NCI-H1417 (cell line): ENCODE measurements at places on chromosomes 2 and 18.
A peak's percentile ranks its signal among the peaks of the same experiment; 100 is the strongest.

DNA sequence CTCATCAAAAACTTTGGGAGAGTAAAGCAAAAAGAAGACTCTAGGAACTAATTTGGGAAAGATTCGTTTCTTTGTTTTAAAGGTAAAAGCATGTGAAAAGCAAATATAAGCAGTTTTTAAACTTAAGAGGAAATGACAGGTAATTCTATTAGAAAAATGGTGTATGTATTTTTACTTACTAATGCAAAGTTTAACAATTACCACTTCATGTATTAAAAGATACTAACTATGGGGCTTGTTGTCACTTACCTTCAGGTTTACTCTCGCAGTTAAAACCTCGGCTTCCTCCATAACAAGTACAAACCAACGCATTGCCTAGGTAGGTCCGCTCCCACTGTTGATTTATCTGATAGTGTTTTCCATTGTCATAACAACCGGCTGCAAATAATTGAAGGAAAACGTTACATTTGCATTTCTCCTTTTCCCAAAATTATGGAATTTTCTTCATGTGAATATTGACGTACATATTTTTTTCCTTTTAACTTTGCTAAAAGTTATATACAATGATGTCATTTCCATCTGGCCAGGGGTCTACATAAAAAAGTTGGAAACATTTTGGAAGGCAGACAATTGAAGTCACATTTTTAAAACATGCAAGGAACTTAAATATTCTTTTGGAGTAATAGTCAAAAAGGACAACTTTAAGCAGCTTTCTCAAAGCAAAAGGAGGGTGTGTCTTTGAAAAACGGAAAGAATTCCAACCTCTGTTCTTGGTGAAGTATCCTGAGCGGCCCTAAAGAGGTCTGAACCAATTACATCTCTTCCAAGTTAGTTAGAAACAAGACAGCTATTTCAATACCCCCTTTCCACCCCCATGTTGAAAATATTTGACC, 1.2 kb downstream of the FN1 start:
- DNase-seq, result no peak

DNA sequence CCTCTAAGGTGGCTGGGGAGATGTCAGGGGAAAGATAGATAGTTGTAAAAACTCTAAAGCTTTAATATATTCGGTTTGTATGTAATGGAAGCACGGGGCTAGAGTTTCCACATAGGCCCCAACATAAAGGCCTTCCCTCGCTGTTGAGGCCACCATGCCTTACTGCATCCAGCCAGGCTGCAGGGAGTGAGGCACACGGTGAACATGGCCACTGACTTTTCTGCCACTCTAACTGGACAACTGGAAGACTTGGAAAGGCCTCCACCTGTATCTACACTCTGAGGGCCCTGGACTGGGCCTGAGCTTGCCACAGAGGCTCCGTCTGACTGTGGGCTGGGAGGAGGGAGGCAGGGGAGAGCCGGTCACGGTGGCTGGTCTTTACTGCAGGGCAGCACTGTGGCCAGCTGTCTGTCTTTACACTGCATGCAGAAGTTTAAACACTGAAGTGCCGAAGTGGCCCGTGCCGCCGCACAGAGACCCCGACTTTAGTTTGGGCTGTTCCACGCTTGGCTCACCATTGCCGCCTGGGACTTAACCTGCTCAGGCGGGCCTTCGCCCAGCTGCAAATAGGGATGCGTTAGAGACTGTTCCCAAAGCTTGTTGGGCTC, 66.7 kb downstream of the EMILIN2 start:
- no peak for DNase-seq

GRCh38 chr18:48446582-48447225, 37.5 kb upstream of the ZBTB7C start:
- peak; percentile 79 for DNase-seq

DNA sequence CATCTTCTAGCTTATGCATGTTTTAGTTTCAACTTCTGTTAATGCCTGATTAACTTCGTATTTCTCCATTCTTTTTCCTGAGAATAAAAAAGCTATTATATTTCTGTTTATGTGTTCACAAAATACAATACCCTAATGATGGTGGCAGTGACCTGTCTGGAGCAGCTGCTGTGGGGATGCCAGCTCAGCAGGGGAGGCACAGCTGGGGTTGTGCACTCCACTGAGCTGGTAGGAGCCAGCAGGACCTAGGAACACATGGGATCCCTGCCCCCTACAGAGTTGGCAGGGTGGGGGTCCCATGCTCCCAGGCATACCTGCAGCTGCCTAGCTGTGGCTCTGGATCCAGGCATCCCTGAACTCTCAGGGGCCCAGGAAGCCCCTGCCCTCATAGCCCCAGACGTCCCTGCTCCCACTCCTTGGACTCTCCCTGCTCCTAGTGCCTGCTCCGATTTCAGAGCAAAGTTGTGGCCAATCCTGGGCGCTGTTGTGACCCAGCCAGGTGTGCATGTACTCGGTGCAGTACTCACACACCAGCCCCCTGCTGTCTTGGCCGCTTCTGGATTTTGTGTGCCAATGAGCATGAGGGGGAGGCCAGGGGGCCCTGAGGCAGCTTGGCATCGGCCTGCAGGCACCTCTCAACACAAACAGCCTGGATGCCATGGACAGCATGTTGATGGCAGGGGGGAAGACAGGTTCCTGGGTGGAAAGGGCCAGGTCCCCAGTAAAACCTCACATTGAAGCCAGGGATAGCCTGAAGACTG, 546.0 kb downstream of the ZNF804A start:
- no peak for DNase-seq

GRCh38 chr2:120710256-120710655, 25.4 kb upstream of the GLI2 start:
- DNase-seq, result no peak

- no peak for DNase-seq
Observed at GRCh38 chr2:29225814-29226213, 110.6 kb downstream of the CLIP4 start.

DNA sequence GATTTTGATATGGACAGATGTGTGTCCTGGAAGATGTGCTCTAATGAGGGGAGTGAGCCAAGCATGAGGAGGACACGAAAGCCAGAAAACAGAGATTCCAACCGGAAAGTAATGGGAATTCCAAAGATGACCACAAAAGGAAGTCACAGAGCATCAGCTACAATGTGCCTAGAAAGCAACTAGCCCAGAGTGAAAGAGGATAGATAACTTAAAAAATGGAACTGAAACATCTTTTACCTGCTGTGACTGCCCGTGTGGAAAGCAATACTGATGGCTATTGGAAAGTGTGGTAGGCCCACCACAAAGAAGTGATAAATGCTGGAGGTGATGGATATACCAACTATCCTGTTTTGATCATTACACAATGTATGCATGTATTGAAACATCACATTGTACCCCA, 21.6 kb downstream of the DNMT3A start:
- no peak for DNase-seq

DNA sequence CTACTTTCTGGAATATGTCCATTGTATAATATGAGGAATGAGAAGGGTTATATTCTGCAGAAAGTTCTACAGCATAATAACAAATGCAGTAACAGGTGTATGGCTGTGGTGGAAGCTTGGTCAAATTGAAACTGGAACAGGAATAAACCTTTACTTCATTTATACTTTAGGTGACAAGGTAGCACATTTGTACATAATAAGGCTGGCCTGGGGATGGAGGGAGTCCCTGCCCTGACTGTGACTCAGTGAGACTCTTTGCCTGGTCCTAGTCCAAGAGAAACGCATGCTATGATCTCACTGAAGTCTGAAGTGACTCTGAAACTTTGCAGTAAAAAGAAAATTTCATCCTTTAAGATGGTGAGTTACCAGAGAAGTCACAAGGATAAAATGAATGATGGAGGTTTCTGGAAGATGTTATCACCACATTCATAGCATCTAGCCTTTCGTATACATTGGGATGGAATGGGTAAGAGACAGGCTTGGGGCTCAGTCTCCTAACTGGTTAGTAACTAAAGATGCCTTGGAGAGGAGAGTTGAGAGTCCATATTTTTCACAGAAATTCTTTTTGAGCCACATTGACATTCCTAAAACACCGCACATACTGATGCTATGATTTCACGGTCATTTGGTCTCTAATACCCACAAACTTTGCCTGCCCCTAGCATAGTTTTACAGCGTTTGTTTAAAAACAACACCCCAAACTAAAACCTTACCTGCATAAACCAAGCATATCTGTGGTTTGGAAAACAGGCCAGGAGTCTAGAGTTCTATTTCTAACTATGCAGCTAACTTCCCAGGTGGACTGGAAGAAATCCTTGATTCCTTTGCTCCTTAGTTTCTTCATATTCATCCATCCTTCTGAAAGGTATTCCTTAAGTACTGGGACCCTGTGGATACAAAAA, 42.4 kb upstream of the NABP1 start:
- DNase-seq, result no peak

DNA sequence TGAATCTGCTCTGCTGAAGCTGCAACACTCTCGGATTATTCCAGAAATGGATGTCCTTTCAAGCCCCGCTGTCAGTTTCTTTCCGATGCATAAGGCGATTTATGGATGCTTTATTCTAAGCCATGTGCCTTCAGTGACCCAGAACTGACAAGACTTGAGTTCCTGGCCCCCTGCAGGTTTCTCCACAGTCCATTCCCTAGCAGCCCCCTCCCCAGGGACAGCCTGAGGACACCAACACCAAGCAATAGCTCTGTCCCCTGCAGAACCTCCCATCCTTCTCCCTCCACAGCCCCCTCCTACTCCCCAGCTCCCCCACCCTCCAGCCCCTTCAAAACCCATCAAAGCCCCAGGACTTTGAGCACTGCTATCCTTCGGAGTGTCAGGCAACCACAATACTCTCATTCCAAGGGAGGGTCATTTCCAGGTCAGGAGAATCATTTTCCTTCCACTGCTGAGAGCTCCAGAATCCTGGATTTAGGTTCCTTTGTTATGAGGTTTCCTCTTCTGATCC, 24.6 kb upstream of the SPP2 start:
- DNase-seq, result no peak

GRCh38 chr2:155266109-155266508, 567.6 kb downstream of the KCNJ3 start:
- DNase-seq, result no peak

GRCh38 chr2:188813315-188813714, 160.9 kb upstream of the COL3A1 start:
- no peak for DNase-seq

DNA sequence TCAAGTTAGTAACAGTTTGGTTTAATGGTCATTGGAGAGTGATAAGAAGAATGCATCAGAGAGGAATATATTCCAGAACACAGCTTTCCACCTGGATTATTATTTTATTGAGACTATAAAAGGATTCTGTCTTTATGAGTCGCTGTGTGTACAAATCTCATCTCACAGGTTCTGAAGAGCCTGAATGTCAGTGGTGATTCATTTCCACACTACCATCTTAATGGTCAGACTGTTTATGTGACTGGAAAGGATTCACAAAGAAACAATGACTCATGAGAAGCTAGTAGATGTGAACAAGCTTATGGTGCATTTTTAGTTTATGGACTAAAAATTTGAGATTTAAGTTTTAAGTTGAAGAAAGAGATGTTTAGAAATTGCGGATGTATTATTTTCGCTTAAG, 685.4 kb upstream of the NRXN1 start:
- no peak for DNase-seq

DNA sequence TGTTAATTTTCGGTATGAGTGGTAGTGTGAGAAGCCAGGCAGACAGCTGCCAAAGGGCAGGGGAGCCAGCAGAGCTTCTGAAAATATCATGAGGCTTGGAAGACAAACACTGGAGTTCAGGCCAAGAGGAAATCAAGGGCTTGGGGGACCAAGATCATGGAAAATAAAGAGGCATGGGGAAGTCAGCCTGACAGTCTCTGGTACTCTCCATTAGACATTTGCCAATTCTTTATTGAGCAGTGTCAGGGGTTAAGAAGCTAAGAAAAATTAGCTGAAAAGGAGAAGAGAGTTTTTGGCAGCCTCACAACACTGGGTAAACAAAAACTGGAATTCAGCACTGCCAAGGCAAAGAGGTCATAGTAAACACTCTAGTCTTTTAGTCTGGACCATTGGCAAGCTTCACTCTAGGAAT, 612.7 kb downstream of the EPHA4 start:
- no peak for DNase-seq

DNA sequence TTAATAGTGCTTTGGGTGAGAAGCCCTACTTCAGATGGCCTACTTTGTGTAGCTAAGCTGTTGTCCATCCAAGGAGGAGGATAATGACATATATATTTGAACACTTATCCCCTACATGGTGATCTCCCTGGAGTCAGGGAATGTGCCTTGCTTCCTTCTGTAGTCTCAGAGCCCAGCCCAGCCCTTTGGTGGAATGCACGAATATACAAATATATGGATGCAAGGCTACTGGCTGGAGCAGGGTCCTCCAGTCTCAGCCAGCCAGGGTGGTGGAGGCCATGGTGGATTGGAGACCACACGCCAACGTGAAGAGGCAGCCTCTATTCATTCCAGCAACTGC, 150.6 kb upstream of the RIOK3 start:
- no peak for DNase-seq

DNA sequence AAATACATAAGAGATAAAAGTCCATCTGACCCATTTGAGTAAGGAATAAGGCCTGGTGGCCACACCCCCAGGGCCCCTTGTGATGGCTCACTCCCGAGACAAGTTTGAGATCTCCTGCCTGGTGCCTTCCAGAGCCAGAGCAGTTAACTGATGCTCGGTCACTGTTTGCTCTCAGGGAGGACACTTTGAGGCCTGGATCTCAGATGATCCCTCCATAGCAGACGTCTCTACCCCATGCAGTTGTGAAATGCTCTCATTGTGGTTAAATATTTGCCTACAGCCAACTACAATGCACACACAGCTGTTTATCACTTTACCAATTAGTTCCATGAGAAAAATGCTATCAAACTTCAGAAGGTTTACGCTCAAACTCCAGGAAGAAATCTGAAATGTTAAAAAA, 12.3 kb downstream of the GYPC start:
- no peak for DNase-seq

GRCh38 chr2:109507217-109507616, 106.5 kb downstream of the SEPTIN10 start:
- DNase-seq, result no peak

DNA sequence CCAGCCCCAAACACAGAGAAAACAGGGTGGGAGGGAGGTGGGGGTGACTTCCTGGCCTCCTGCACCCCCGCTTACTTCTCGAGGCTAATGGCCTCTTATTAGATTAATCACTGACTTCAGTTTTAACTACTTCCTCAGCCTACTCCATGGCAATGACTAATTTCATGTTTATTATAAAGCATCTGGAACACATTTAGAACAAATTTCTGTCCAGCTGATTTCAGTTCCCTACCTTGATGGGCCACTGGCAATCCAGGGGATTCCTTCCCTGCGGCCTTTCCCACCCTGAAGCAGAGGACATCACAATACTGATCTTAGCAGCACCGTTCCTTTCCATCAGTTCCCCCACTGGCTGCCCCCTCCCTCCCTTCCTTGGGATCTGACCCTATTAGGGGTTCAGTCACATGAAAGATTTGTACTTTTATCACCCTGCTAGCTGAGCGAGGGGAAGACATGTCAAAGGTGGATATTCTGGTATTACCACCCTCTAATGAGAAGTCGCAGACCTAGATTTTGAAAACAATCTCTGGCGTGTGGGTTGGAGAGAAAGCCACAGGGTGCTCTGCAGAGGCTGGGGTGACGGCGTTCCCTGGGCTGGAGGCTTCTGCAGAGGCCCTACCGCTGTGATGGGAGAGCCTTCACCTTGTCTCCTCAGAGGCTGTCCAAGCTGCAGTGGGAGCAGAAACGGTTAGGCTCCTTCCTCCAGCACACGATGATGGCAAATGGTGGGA, 67.6 kb downstream of the KIAA2012 start:
- no peak for DNase-seq

- DNase-seq, result no peak
Observed at GRCh38 chr2:96828436-96828835, 12.4 kb downstream of the CNNM3 start.
